GM23248 (cell line): ENCODE measurements at places on chromosomes 11 and 22. TPM values are rescaled to one million over a fixed set of nuclear protein-coding genes. Genes with fewer than 3 reads are reported as not detected.

- DNase-seq, result no peak
These were observed 104.0 kb downstream of the MED15 start for GRCh38 chr22:20611418-20611817.

OR51F2 gene
- polyA plus RNA-seq, result not detected in 2 replicates

TTC28 gene
- 10.5 and 12.5 TPM in 2 replicates for polyA plus RNA-seq

DNA sequence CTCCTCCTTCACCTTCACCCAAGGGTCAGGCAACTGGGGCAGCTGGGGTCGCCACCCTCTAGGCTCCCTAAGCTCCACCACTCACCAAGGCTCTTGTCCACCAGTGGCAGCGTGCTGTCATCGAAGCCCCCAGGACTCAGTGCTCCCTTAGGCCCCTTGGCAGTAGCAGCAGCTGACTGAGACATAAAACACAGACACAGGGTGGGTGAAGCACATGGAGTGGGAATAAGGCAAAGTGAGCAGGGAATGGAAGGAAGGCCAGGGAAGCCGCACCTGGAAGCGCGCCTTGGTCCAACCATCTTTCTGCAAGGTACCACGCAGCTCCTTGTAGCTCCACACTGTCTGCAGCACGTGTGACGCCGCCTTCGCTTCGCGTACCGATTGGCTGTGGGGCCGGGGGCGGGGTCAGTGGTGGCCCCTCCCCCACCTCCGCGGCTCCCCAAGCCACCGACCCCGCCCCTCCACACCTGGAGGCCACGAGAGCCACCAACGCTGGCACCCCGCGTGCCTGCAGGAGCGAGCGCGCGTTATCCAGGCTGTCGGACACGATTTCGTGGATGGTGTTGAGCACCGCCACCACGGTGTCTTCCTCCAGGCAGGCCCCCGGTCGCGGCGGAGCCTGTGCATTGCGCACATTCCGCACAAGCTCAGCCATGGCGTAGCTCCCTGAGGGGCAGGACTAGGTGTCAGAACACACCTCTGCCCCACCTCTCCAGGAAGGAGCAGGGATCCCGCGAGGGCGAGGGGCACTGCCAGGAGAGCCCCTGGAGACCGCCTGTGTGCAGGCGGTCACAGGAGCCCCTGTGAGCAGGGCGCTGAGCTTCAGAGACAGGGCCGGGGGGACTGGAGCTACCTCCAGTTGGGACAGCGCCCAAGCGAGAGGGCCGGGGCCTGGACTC, 31.3 kb upstream of the TXNRD2 start:
- no peak for DNase-seq

SDF2L1 gene
- polyA plus RNA-seq, result 37.2 and 38.7 TPM in 2 replicates

DNA sequence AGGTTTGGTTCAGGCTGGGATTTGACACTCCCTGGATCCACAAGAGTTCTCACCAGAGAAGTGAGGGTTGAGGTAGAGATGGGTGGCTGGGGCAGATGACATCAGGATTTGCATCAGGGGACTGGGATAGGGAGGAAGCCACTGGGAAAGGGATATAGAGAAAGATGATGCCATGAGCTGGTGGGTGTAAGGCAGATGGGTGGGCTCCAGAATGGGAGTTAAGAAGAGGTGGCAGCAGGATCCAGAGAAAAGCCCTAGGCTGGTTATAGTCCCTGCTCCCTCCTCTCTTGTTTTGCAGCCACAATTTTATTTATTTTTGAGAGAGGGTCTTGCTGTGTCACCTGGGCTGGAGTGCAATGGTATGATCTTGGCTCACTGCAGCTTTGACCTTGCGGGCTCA, 1.8 kb upstream of the C1QTNF4 start:
- no peak for DNase-seq

GRCh38 chr11:67267188-67268080, 1.2 kb downstream of the GRK2 start:
- DNase-seq, result no peak

NAV2 gene
- 4.1 and 5.7 TPM in 2 replicates for polyA plus RNA-seq

- peak; percentile 48 for DNase-seq
These were observed 25.6 kb downstream of the SYT7 start for GRCh38 chr11:61555051-61555969.

DNA sequence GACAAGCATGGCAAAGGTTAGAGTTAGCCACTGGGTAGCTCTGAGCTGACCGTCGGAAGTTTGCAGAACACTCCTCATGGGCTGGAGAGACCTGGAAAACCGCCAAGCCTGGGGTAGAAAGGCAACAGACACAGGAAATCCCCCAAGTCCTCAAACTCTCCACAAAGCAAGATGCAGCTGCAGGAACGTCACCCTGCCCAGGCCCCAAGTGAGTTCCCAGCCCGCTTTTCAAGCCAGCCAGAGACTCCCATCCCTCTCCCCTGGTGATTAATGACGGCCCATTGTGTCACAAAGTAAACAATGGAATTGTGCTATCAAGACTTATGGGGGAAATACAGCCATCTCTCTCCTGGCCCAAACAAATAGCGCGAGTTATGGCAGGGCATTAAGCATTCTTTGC, 633.0 kb downstream of the TBC1D22A start:
- no peak for DNase-seq

DNA sequence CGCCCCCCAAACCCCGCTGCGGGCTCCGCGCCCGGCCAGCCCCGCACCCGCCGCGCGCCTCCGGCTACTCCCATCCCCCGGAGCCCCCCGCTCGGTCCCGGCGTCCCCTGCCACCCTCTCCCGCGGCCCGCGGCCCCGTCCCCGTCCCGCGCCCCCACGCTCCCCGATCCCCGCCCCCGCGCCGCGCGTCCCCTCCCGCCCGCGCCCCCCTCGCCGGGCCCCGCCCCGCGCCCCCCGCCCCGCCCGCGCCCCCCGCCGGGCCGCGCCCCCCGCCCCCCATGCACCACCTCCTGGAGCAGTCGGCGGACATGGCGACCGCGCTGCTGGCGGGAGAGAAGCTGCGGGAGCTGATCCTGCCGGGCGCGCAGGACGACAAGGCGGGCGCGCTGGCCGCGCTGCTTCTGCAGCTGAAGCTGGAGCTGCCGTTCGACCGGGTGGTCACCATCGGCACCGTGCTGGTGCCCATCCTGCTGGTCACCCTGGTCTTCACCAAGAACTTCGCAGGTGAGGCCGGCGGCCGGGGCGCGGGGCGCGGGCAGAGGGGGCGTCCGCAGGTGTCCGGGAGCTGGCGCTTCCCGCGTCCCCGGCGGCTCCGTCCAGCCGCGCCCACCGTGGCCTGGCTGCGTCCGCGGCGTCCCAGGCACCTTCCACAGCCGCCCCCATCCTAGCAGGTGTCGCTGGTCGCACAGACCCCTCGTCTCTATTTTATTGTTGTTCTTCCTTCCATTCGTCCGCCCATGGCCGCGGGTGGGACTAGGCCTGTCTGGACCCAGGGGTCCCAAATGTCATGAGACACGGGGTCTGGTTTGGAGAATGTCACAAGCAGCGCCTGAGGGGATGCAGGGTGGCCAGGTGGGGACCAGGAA, at the start of gene PANX2:
Gene PANX2 (plus strand): TSS at position 279 of the 866 bp plus-strand sequence. CDS start 0 bp downstream, at position 279.
- DNase-seq, result peak; percentile 48

WNT11 gene
- polyA plus RNA-seq, result not detected in 2 replicates

GRCh38 chr11:120021391-120021953, 116.4 kb downstream of the TRIM29 start:
- no peak for DNase-seq

DNA sequence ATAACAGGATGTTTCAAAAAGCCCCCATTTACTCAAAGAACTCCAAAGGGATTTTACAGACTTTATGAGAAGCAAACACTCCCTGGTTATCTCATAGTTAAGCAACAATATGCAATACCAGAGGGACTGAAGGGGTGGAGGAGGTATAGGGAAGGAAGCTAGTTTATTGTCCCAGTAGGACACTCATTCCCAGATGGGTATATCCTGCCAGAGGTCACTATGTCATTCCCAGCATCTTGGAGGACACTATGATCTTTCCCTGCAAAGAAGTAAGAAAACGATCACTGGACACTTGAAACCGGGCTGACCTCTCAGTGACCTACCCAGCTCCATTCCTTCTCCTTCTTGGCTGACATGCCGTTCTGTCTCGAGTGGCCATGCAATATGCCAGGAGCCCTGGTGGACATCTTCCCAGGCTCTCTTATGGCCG, 114.5 kb downstream of the NAT10 start:
- DNase-seq, result no peak

DNA sequence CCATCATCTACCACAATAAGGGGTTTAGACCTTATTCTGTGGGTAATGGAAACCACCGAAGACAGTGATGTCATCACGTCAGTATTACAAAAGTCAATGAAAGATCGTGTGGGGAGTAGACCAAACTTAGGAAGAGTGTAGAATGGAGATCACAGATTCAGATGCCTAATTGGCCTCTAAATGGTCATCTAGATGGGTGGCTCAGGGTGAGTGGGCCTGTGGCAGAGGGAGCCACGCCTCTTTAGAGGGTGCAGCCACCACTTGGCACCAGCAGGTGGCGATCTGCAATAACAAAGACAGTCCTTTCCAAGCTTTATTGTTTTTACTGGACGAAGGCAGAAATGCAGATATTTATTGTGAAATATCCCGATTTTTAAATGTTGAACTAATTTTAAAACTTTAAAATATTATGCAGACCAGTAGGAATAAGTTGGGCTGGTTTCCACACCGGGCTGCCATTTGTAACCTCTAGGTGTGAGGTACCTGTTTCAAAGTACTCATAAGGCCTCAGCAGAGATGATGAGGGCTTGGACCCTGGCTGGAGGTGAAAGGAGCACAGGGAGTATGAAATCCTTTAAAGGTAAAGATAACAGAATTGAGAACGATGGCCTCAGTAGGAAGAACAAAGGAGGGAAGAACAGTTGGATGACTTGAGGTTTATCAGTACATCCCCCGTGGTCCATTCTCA, 222.0 kb downstream of the DBX1 start:
- peak; percentile 82 for DNase-seq

DNA sequence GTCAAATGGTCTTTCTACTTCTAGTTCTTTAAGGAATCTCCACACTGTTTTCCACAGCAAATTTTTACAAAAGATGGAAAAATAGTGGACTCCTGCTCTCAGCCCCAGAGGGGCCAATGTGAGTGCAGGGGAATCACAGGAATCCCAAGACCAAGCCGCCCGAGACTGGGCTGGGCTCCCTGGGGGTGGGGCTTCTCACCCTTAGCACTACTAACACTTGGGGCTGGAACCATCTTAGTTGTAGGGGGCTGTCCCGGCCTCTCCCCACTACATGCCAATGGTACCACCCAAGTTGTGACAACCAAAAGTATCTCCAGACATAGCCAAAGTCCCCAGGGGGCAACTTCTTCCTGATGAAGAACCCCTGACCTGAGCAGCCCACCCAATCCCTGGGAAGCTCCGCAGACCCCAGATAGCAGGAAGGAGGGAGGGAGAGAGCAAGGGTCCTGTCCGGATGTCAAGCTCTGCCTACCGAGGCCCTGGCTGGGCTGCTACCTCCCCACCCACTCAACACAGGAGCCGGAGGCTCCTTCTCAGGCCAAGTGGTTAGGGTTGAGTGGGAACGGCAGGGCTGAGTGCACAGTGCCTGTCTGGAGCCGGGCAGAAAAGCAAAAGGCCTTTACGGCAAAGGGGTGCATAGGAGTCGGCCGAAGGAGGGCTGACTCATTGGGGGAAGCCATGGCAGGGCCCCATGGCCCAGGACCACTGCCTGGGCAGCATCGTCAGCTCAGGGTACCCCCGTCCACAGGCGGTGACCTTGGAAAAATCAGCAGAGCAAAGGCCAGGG, 122.5 kb upstream of the FGF3 start:
- no peak for DNase-seq

DEFB131B gene
- not detected in 2 replicates for polyA plus RNA-seq

- DNase-seq, result no peak
These were observed 13.2 kb downstream of the THY1 start for GRCh38 chr11:119409731-119410130.

- peak; percentile 80 for DNase-seq
These were observed 79.5 kb downstream of the PARVA start for GRCh38 chr11:12456651-12457579.

- no peak for DNase-seq
These were observed 2.7 kb downstream of the CHRM4 start for GRCh38 chr11:46388619-46389449.

DNA sequence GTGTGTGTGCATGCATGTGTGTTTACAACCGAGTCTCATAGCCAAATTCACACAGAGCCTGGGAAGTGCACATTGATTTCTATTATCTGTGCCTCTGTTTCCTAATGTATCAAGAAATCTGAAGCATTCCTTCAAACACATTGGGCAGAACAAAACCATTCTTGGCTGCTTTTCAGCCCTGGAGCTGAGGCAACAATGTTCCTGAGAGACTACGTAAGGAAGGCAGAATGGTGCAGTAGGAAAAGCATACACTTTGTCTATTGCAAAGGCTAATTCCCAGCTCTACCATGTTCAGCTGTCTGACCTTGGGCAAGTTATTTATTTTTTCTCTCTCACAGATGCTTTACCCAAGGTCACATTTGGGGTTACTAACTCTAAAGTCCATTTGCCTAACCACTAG, 575.5 kb downstream of the SOX6 start:
- DNase-seq, result no peak

DNA sequence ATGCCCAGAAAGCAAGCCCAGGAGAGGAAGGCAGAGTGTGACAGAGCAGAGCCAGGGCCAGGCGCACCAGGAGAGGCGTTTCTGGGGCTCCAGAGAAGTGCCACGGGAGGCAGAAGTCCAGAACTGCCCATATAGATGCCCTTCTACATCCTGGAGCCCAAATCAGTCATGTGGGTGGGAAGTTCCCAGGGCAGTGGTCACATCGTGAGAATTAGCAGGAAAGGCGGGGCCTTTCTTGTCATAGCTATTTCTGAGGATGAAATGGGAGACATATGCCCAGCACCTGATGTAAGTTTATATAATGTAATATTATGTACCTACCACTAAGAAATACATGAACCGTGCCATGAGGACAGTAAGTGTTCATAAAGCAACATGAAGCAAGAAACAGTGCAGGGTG, 13.1 kb downstream of the ZDHHC24 start:
- DNase-seq, result no peak

DCHS1 gene
- polyA plus RNA-seq, result 0.86 and 1.1 TPM in 2 replicates

DNA sequence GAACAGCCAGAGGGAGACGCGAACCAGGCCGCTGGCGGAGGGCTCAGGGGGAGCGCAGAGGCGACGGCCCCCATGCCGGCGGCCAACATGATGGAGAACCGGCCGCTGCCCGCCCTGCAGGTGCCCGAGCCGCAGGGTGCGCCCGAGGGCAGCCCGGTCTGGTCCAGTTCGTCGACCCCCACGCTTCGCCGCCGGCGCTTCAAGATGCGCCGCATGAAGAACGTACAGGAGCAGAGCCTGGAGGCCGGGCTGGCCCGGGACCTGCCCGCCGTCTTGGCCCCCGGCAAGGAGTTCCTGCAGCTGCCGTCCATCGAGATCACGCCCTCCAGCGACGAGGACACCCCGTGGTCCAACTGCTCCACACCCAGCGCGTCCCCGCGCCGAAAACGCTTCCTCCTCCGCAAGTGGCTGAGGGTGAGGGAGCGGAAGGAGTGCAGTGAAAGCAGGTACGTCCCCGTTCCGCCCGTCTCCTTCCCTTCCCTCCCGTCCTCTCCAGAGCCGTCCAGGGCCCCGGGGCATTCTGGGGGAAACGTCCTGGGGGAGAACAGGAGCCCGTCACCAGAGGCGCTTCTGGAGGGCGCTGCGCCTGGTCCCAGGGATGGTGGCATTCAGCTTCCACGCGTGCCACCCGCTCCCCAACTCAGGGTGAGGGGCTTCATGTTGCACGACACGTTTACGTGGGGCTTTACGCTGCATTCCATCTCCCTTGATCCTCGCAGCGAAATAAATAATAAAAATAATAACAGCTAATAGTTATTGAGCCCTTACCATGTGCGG, 840 bp downstream of the GRAMD1B start:
- DNase-seq, result peak; percentile 77

BTBD18 gene
- polyA plus RNA-seq, result 0.10 TPM in 1 of 2 replicates, not detected in the other

MTA2 gene
- polyA plus RNA-seq, result 26.3 and 28.9 TPM in 2 replicates
